ENCODE measurements at places on chromosomes 11 and 22.

DNA sequence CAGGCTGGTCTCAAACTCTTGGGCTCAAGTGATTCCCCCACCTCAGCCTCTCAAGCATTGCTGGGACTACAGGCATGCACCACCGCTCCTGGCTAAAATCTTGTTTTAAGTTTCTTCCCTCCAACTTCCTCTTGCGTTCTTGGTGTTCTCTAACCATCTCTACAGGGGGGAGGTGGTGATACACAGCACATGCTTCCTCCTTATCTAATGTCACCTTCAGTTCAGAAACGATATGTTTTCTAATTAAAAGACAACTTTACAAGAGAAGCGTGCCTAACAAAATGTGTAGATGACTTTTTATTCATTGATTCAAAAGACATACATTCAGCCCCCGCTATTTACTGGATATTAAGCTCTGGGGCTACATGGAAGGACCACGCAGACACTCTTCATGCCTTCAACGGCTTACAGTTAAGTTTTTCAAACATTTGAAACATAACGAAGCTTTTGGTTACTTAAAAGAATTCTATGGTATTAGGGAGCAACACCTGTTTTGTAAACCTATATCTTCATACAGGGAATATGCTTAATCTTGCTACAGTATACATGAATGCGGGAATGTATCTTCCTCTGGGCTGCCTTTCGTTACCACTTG is 933 bp upstream of the DLAT start:
- DNase-seq, result peak; percentile 12

DNA sequence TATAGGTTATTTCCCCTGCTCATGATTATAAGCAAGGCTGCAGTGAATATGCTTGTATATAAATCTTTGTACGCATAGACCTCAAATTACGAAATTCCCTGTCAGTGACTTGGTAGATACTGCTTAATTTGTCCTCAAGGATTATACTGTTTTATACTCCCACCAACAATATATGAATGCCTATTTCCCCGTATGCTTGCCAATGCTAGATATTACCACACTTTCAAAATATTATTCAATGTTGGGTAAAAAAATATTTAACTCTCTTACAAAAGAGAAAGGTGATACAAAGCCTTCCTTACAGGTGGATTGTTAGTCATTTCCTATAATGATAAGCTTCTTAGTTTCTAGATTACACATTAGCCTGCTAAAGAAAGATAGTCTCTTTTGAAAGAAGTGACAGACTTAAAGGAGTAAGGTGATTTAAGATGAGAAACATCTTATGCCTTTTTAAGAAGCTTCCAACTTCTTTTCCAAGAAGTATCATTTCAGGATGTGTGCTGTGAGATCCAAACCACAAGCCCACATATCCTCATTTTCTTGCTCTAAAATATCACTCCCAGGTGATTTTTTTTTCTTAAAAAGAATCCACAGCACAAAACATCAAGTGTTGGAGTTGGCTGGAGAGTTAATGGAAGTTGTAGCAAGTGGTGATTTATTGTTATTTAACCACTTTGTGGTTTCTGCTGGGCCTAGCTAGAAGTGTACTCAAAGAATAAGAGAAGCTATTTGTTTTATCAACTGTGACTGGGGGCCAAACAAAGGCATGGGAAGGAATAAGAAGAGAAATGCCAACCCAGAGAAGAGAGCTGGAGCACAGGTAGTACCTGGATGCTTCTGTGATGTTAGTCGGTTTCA is 59.2 kb downstream of the BARX2 start:
- no peak for DNase-seq

DNA sequence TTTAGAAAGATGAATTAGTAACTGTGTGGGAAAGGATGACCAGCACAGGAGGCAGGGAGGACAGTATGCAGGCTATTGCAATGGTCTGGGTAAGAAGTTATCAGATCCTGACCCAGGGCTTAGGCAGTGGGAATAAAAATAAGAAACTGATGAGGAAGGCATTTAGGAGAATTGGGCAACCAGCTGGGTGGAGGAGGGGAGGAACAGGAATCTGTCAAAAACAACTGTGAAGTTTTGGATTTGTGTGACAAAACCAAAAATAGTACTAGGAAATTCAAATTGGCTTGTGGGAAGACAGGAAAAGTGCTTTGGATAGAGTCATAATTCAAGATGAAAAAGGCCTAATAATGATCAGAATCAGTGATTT is 27.9 kb downstream of the MMP13 start:
- no peak for DNase-seq

GRCh38 chr22:46542011-46542985 is 4.9 kb upstream of the CELSR1 start:
- peak; percentile 80 for DNase-seq

- no peak for DNase-seq
Observed at GRCh38 chr11:33063326-33063881, 24.0 kb downstream of the TCP11L1 start.

DNA sequence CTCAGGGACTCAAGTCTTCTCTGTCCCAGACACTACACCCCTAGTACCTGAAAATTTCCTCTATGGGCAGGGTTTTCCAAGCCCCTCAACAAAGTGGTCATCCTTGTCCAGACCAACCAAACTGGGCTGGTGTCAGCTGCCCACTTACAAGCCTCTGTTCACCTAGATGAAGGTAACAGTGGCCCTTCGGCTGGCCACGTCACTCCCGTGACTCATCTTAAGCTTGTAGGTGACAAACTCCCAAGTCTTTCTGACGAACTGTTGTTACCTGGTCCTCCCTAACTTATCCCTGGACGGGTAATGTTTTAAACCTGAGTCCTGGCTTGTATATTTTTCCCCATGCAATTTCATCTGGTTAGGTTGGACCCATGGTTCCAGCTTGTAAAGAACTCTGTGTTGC is 4.7 kb downstream of the CXCR5 start:
- no peak for DNase-seq

- DNase-seq, result no peak
Observed at GRCh38 chr11:92941676-92942571, 27.5 kb upstream of the MTNR1B start.

Data from stimulated activated naive CD8-positive, alpha-beta T cell treated with anti-CD3 and anti-CD28 coated beads, Interleukin-15, Interleukin-2, amounts not matched to agents 100 U/mL and 50 U/mL, for 24 hours (primary cell).